ENCODE measurements at places on chromosomes 7 and 10.

DNA sequence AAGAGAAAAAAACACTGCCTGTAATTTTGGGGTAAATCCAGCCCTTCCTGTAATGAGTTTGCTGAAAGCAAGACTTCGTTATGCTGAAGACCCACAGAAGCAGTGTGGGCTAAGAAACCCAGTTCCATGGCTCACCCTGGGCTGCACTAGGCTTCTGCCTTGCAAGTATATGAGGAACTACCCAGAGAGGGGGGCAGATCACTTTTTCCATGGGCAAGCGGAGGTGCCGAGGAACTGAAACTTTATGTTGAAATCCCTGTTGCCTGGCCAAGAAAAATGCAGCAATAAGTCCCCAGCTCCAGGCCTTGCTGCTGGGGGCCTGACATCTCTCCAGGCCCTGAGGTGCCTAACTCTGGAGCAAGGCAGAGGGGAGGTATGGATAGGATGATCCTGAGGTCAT, 8.5 kb downstream of the RASSF4 start:
- no peak for DNase-seq

DNA sequence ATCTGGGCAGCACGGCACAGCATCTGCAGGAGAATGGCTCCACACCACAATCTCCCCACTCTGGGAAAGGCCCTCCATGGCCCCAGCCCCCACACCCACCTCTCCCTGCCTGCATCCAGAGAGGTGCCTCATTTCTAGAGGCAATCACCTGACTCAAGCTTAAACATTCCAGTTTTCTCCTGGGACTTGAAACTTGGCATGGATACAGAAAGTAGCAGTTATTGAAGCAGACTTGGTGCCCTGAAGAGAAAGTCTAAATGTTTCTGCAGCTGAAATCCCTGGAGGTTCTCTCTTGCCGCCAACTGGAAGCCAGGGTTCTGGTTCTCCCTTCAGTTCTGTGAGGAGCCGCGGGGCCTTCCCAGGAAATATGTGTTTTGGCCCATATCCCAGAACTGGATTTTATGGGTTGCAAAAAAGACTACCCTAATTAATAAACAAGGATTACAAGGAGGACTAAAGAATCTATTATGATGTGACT, 122.8 kb downstream of the SKIDA1 start:
- no peak for DNase-seq

- DNase-seq, result no peak
These were observed 50.5 kb downstream of the STRA8 start for GRCh38 chr7:135283959-135284638.

GRCh38 chr7:32204361-32205018, 134.3 kb upstream of the PDE1C start:
- no peak for DNase-seq

DNA sequence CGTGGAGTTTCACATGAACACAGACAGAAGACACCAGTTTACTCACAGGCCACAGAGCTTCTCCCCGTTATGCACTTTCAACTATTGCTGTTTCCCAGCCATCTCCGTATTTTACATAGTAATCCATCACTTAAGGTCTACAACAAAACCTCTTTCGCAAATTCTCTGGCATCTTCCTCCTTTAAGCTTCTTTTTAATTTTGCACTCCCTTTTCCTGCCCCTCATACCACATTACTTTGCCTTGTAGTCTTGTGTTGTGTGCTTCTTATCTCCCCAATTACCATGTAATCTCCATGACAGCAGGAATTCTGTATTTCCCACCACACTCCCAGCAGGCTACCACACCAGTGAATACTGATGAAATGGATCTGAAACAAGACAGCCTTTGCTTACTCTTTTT, 87.3 kb downstream of the ODAD2 start:
- DNase-seq, result no peak

DNA sequence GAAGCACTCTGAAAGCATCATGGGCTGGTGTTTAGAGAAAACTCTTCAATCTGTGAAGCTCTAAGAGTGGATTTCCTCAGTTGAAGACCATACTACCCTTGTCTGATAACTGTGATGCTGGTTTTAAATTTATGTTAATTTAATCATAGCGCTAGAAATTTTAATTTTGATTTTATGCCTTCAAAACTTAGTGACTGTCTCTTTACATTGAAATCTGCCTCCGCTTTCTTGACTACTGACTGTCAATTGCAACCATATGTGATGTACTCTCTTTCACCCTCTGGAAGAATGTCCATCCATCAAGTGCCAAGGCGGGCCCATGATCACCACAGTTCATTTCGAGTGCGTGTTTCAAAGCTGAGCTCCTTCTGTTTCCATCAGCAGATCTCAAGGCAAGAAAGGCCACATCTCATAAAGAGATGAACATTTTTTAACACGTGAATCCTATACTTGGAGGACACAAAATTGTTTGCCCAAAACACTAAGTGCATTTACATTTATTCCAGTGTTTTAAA, 147.1 kb downstream of the ITGA8 start:
- DNase-seq, result no peak

GRCh38 chr7:151062399-151063211, 3.2 kb downstream of the SLC4A2 start:
- no peak for DNase-seq

DNA sequence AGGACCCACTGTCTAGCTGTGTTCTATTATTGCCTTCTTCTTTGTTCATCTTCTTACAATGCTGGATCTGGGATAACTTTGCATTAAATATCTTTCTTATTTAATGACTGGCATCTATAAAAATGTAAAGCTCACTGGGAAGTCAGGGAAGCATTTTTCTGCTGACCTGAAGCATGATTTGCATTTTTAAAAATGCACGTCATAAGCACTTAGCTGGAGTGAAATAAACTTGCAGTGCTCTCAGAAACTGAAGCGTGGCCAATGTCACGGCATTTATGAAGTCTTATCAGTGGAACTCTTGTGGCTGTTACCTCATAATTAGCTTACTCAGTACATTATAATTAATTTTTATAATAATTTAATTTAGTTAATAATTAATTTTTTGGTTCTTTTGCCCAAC, 59.1 kb downstream of the FRMD4A start:
- no peak for DNase-seq

DNA sequence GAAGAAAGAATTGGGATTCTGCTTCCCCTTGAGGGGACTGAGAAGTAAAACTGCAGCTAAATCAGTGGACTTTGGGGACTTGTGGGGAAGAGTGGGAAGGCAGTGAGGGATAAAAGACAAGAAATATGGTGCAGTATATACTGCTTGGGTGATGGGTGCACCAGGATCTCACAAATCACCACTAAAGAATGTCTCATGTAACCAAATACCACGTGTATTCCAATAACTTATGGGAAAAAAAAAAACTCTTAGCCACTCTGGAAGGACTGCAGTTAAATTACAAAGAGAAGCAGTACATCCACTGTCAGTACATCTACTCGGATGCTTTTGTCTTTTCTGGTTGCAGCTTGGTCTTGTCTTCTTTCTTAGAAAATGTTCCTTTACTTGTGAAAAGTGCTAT, 27.4 kb upstream of the GOT1 start:
- no peak for DNase-seq

- no peak for DNase-seq
These were observed 138.8 kb downstream of the PRPF18 start for GRCh38 chr10:13725594-13725993.

- DNase-seq, result no peak
These were observed 181.9 kb downstream of the CDCA7L start for GRCh38 chr7:21763818-21764217.

GRCh38 chr10:26331371-26331770, 106.8 kb upstream of the APBB1IP start:
- DNase-seq, result no peak

- DNase-seq, result no peak
These were observed 184.7 kb downstream of the MAGI2 start for GRCh38 chr7:79268730-79269129.

- no peak for DNase-seq
These were observed 22.8 kb downstream of the PRKAG2 start for GRCh38 chr7:151853896-151854719.

DNA sequence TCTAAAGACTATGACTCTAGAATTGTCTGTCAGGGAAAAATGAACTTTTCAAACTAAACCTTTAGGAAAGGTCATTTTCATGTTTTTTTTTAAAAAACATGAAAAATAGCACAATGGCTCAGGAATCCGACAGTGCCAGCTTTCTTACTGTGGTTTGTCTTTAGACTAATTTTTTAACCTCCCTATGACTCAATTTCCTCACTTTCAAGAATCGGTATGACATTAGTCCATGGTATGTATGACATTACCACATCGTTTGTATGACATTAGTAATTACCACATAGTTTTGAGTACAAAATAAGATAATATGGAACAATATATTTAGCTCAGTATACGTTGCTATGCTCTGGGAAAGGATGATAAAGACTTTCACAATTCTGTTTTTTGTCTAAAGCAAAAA, 383.2 kb downstream of the PTPRN2 start:
- DNase-seq, result no peak

DNA sequence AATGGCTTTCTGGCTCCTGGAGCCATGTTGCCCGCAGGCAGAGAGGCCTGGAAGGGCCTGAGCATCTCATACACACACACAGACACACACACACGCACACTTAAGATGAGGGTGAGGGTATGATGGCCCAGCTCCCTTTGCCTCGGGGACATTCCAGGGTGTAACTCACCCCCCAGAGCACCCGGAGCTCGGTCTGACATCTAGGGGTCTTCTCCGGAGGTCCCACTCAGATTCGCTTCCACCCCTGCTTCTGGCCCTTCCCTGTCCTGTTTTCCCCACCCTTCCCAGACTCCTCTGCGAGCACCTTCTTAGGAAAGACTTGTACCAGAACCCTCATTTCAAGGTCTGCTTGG, 304.4 kb downstream of the GRID1 start:
- DNase-seq, result no peak

- no peak for DNase-seq
These were observed 85.5 kb downstream of the WDR37 start for GRCh38 chr10:1141701-1142100.

DNA sequence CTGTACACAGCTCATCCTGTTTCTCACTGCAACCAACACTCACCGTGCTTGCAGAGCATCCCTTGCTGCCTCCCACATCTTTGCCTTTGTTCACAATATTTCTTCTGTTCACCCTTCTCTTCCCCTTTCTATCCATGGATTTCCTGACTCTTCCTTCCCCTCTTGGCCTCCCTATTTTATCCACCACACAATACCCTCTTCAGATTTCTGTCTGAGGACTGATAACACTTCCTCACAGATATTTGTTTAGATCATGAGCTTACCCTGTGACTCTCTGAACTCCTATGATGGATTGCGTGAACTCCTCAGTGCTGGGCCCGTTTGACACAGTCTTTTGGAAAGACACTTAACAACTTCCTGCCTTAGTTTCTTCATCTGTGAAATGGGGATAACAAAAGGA, 62.8 kb upstream of the GPR158 start:
- DNase-seq, result no peak

DNA sequence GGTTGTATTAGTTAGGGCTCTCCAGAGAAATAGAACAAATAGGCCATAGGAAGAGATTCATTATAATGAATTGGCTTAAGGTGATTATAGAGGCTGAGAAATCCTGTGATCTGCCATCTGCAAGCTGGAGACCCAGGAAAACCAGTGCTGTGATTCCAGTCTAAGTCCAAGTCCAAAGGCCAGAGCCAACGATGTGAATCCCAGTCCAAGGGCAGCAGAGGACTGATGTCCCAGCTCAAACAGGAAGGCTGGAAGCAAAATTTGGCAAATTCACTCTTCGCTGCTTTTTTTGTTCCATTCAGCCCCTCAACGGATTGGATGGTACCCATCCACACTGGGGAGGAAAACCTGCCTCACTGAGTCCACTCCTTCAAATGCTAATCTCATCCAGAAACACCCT, 68.0 kb downstream of the JCAD start:
- no peak for DNase-seq

- DNase-seq, result no peak
These were observed 100.2 kb downstream of the COL13A1 start for GRCh38 chr10:69901628-69902505.

DNA sequence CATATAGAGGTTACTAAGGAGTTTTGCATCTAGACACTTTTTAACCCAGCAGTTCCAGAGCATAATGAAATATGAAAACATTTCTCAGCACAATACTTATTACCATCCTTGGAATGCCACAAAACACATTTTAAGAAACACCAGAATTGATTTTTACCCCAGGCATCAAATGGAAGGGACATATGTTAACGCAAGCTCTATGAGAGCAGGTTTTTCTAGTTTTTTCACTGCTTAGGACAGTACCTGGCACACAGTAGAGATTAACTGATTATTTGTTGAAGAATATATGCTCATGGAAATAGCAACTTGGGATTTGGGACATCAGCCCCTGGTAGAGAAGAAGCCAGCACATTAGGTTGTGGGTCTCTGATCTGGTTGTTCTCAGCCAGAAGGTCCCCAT, 67.0 kb upstream of the ARID5B start:
- no peak for DNase-seq

- DNase-seq, result peak; percentile 52
These were observed 52.6 kb upstream of the SMNDC1 start for GRCh38 chr10:110357252-110357780.

DNA sequence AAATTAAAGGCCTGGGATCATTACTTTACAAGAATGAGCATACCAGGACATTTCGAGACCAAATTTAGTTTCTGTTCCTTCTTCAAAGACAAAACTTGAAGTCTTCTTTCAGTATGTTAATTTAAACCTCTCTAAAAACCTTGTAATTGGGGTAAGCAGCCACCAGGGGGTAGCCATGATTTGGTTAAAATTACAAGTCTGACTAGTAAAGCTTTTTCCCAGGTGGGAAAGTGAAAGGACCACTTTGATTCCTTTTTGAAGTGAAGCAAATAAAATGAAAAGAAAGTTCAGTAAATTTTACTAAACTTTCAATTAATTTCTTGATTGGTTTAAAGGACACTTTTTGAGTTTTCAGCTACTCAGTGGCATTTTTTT, 294.3 kb downstream of the BBS9 start:
- no peak for DNase-seq

DNA sequence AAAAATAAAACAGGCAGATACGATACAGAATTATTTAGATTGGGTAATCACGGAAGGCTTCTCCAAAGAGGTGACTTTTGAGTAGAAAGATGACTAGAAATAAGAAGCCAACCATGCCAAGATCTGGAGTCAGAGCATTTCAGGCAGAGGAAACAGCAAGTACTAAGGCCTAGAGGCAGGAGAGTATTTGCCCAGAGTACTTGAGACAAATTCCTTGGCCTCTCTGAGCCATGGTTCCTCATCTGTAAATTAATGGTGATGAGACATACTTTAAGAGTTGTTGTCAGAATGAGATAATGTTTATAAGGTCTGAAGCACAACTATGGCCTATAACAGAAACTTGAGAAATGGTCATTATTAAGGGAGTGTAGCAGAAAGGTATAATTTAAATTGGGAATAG, 15.8 kb upstream of the GPR37 start:
- DNase-seq, result no peak

DNA sequence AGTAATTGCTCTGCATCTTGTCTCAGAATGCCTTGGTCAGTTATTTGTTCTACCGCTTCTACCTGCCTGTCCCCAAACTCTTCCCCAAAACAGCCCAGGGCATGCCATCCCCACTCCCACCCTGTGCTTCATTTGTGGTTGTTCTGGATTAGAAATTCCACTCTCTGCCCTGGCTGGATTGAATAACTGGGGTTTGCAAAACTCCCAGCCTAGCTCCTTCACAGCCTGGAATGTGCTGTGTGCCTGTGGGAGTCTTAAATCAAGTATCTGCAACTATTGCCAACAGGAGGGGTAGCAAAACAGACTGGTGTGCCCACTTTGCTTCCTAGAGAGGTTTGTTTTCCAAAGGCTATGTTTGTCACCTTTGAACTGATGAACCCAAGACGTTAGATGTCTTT, 24.2 kb downstream of the TSPAN15 start:
- no peak for DNase-seq

All from activated CD4-positive, alpha-beta T cell treated with anti-CD3 and anti-CD28 coated beads for 24 hours (primary cell).